NCI-H748 treated with DMSO at 0.1 percent for 48 hours (cell line): ENCODE measurements at places on chromosomes 12 and 14.

DNA sequence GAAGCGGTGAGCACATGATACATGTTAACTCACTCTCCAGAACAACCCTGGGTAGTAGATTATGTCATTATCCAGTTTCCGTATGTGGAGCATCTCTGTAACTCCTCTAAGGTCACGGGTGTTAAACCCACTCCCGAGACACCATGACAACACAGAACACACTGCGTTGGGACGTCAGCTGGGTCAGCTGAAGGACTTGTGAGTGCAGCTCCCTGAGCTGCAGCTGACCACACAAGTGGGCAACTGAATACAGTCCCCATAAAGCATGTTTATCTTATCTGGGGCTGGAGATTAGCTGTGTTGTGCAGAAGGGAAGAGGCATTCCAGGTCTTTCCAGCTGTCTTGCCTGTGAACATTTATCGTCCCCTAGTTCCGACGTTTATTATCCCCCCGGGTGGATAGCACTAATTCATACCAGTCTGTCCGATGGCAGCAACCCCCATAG, 211.5 kb downstream of the CHST11 start:
- no peak for DNase-seq

- no peak for DNase-seq
These were observed 404.5 kb upstream of the TBX3 start for GRCh38 chr12:115088328-115088994.

DNA sequence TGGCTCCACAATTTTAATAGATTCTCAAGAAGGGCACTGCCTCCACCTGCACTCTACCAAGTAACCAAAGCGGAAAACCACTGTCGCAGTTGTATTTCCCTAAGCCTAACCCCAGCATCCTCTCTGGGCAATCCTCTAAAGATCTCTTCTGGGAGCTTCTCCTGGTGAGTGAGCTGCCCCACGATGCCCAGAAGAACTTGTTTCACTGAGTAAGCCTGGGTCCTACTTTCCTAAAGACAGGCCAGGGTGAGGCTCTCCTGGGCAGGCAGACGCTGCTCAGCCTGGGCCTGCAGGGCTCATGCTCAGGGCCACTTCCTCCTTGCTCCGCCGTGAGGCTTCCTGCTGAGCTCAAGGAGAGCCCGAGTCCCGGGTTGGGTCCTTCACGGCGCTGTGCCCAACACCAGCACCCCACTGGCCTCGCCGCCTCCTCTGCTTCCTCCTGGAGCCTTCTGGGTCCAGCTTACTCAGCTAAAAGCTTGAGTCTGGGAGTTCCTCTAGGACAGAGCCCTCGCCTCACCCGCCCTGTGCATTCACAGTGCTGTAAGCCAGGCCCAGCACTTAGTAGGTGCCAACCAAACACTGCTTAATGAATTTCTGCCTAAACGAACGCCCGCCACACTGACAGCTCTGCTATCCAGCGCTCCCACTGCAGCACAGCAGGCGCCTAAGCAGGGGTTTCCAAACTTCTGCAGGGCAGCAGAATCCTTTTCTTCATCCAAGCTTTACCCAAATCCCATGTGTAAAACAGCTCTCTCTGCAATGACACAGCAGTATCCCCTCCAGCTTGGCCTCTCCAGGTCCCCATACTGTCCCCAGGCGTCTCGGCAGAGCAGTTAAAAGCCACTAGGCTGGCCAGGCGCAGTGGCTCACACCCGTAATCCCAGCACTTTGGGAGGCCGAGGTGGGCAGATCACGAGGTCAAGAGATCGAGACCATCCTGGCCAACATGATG, 5.7 kb downstream of the RAB35 start:
- no peak for DNase-seq

GRCh38 chr12:95262808-95263207, 45.2 kb downstream of the VEZT start:
- no peak for DNase-seq

DNA sequence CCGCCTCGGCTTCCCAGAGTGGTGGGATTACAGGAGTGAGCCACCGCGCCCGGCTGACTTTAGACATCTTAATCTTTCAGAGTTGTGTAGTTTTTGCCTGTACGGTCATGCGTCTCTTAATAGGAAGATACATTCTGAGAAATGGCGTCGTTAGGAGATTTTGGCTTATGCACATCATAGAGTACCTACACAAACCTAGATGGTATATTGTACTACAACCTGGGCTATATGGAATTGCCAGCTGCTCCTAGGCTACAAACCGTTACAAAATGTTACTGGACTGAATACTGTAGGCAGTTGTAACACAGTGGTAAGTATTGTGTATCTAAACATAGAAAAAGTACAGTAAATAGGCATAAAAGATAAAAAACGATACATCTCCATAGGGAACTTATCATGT, 1.3 kb downstream of the TSFM start:
- DNase-seq = no peak

GRCh38 chr12:95198914-95199313, 18.4 kb downstream of the FGD6 start:
- DNase-seq = no peak

- DNase-seq = no peak
These were observed 103.5 kb downstream of the SYNE2 start for GRCh38 chr14:63956326-63956725.

DNA sequence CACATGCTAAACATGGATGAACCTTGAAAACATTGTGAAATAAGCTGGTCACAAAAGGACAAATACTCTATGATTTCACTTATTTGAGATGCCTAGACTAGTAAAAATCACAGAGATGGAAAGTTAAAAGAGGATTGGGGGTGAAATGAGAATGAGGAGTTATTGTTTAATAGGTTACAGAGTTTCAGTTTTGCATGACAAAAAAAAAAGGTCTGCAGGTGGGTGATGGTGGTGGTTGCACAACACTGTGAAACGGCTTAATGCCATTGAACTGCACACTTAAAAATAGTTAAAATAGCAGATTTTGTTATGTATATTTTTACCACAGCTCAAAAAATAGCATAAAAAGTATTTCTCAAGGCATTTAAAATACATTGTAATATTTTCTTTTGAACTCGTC, 151.9 kb upstream of the NRXN3 start:
- DNase-seq = no peak

DNA sequence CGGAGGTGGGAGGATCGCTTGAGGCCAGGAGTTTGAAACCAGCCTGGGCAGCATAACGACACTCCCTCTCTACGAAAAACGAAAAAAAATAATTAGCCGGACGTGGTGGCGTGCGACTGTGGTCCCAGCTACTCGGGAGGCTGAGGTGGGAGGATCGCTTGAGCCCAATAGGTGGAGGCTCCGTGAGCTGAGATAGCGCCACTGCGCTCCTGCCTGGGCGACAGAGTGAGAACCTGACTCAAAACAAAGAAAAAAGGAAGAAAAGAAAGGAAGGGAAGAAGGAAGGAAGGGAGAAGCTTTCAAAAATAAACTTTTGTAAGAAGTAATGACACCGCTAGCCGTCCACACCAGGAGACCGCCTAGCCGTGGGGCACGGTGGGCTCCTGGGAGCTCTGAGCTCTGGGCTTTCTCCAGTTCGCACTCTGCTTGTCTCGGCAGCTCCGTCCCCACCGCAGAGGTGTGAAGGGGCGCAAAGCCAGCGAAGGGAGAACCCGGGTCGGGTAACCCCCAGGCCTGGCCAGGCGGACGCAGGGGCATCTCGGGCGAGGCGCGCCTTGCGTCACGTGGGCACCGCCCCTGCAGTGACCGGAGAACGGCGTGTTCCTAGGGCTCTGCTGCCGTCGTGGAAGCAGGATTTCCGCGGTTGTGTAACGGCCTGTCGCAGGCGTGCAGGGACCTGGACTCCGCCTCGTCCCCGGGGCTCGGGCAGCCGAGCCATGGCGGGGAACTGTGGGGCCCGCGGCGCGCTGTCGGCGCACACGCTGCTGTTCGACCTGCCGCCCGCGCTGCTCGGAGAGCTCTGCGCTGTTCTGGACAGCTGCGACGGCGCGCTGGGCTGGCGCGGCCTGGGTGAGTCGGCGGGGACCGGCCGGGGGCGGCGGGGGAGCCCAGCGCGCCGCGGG, at the start of gene IRAK3:
IRAK3 (plus strand) TSS at position 631 of the 902 bp plus-strand sequence; CDS start at position 717, 86 bp downstream.
- DNase-seq = no peak

GRCh38 chr14:68940614-68941185, 38.4 kb downstream of the ACTN1 start:
- no peak for DNase-seq

- DNase-seq = no peak
These were observed 67.7 kb upstream of the NTF3 start for GRCh38 chr12:5364036-5364770.

GRCh38 chr12:108099778-108100489, 29.2 kb upstream of the WSCD2 start:
- DNase-seq = no peak

GRCh38 chr14:32564596-32564995, 235.5 kb downstream of the AKAP6 start:
- no peak for DNase-seq

DNA sequence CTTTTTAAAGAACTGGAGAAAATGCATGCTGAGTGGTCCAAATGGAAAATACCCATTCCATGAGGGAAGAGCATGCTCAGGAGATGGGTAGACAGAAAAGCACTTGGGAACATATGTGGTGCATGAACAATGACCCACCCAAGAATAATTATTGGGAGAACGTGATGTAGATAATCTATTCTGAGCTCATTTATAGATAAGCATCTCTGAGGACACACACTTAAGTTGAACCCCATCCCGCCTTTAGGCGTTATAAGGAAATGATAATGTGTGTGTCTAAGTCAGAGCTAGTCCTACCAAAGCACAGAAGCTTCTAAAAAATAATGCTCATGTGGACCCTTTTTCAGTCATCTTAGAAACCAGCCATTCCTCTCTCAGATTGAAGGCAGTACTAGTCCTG, 189.9 kb downstream of the KTN1 start:
- no peak for DNase-seq

- DNase-seq = no peak
These were observed 50.7 kb downstream of the BCAT1 start for GRCh38 chr12:24898185-24898584.

DNA sequence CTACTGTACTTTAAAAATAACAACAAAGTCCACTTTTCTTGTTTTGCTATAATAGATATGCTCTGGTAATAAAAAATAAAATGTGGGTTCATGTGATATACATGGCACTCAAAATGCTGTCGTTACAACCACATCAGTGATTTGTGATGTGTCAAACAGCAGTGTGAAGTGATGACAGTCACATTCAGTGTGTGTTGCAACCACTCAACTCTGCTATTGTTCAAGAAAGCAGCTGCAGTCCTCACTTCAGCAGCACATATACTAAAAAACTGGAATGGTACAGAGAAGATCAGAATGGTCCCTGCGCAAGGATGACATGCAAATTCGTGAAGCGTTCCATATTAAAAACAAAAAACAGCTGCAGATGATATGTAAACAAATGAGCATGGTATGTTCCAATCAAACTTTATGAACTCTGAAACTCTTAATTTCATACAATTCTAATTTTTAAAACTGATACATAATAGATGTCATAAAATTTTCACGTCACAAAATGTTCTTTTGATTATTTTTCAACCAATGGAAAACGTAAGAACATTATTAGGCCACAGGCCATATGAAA, 6.7 kb downstream of the TRMT5 start:
- no peak for DNase-seq
